ENCODE measurements at places on chromosomes 3 and 15. TPM values are rescaled to one million over a fixed set of nuclear protein-coding genes. Genes with fewer than 3 reads are reported as not detected.

PIK3R4 gene
- 31.5 TPM for total RNA-seq

RAB27A gene
- total RNA-seq = 6.3 TPM

LRRN1 gene
- 5.1 TPM for total RNA-seq

GASK1A gene
- 1.5 TPM for total RNA-seq

FANCD2OS gene
- total RNA-seq = not detected

TNNC1 gene
- 5.5 TPM for total RNA-seq

MAGI1 gene
- total RNA-seq = 5.1 TPM

BCHE gene
- total RNA-seq = 12.4 TPM

MUC13 gene
- total RNA-seq = 0.05 TPM

CFAP100 gene
- total RNA-seq = not detected

TNK2 gene
- total RNA-seq = 13.3 TPM
